ENCODE measurements at places on chromosomes 7 and 10. TPM values are rescaled to one million over a fixed set of nuclear protein-coding genes. Genes with fewer than 3 reads are reported as not detected.

Gene MRM2
- 9.2 TPM for total RNA-seq

Gene NEURL1
- 0.17 TPM for total RNA-seq

Gene SNX8
- total RNA-seq, result 16.7 TPM

Gene HOXA5
- total RNA-seq, result 10.3 TPM

Gene PAX2
- total RNA-seq, result not detected

Gene ENO4
- 0.34 TPM for total RNA-seq

Gene MOGAT3
- total RNA-seq, result not detected
